Uterine smooth muscle cell (primary cell): ENCODE measurements at places on chromosomes 12 and 14. TPM values are rescaled to one million over a fixed set of nuclear protein-coding genes. Genes with fewer than 3 reads are reported as not detected.

Gene CPM
- 7.9 and 27.4 TPM in 2 replicates for total RNA-seq

Gene TBX3
- total RNA-seq, result 113 and 160 TPM in 2 replicates

Gene RTL1
- total RNA-seq, result under 0.01 TPM in 2 replicates

Gene MDGA2
- total RNA-seq, result 0.11 TPM in 1 of 2 replicates, not detected in the other

Gene ZNF140
- 15.6 and 20.9 TPM in 2 replicates for total RNA-seq

Gene SLC16A7
- 50.0 and 54.8 TPM in 2 replicates for total RNA-seq

Gene ESRRB
- total RNA-seq, result not detected in 2 replicates

Gene DLGAP5
- total RNA-seq, result 22.9 and 112 TPM in 2 replicates

Gene KRT86
- total RNA-seq, result under 0.01 TPM in 1 of 2 replicates, not detected in the other

Gene FLVCR2
- total RNA-seq, result 1.8 and 2.0 TPM in 2 replicates

Gene GALNT9
- 0.55 and 1.2 TPM in 2 replicates for total RNA-seq

Gene FAM216A
- total RNA-seq, result 15.2 and 19.4 TPM in 2 replicates

Gene FOXG1
- under 0.01 TPM in 1 of 2 replicates, not detected in the other for total RNA-seq

Gene C2CD5
- total RNA-seq, result 28.8 and 34.4 TPM in 2 replicates

Gene KCNMB4
- 1.00 and 1.2 TPM in 2 replicates for total RNA-seq

Gene CLEC4E
- total RNA-seq, result not detected in 2 replicates

Gene MMP17
- total RNA-seq, result 15.6 and 28.1 TPM in 2 replicates

Gene SYNDIG1L
- not detected in 2 replicates for total RNA-seq

Gene C12orf54
- not detected in 2 replicates for total RNA-seq
